T-cell (primary cell): ENCODE measurements at places on chromosomes 16 and 17.

- DNase-seq, result no peak
- H3K27me3 ChIP-seq, result no peaks in the 10 kb centered on the region
- peaks cover 19% of the 10 kb centered on the region for H3K4me1 ChIP-seq
- peaks cover 40% of the 10 kb centered on the region for H3K36me3 ChIP-seq
These were observed 13.3 kb downstream of the GGA2 start for GRCh38 chr16:23496821-23497542.

DNA sequence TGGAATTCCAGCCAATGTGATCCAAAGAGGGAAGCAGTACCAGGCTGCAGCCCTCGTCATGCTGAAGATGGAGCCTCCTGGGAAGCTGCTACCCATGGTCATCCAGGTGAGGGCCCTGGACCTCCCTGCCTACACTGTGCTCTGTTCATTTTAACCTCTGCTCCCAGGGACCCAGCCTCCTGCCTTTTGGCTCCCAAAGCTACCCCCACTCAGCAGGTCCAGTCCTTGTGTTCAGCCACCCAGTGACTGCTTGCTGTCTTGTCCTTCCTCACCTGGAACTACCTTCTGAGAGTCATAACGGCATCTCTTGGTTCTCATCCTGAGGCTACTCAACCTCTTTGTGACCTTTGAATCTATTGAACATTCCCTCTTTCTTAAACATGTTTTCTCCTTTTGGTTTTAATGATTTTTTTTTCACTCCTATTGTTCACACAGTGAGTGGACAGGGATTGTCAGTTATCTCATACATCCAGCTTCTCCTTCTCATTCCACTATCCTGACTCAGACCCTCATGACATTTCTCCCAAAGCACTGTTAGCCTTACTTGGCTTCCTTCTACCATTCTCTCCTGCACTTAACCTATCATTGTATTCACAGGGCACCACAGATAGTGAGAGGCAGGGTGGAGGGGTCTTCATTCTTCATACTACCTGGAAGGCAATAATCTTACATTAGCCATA lies 53.3 kb downstream of the GOSR1 start:
- no peak for DNase-seq
- H3K4me3 ChIP-seq, result no peak overlapping the region
- H3K4me1 ChIP-seq, result no peaks in the 10 kb centered on the region
- H3K27me3 ChIP-seq, result no peaks in the 10 kb centered on the region

DNA sequence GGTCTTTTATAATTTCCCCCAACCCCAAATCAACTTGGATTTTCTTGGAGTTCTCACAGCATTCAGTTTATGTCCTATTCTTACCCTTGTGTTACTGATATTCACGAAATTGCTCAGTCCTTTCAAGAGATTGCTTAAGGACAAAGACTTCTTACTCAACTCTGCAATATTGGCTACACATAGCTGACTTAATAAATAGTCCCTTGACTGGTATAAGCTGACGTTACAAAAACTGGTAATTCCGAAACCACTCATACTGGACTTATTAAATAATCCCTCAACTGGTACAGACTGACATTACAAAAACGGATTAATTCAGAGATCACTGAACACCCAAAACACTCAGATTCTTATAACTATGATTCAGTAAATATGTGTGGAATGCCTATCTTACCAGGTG lies 860 bp downstream of the TIGD7 start:
- H3K27ac ChIP-seq, result no peak overlapping the region
- no peak for DNase-seq
- peaks cover 18% of the 10 kb centered on the region for H3K36me3 ChIP-seq
- no peaks in the 10 kb centered on the region for H3K27me3 ChIP-seq
- no peak overlapping the region for H3K4me3 ChIP-seq
- H3K4me1 ChIP-seq, result peaks cover 5% of the 10 kb centered on the region

DNA sequence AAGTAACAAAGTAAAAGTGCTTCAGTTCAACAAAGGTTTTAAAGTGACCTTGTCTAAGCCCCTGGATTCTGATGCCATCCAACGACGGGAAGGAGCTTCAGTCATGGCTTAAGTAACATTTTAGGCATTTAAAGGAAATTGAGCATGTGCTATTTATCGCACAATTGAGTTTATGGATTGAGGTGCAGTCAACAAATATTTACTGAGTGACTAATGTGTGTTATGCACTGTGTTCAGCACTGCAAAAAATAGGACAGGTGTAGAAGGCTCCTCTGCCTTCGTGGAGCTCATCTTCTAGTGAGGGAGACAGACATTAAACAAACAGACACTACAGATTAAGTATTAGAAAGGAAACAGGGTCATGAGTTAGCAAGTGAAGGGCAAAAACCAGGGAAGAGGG lies 12.5 kb downstream of the TMIGD1 start:
- no peak for DNase-seq
- H3K4me1 ChIP-seq, result peaks cover 15% of the 10 kb centered on the region
- no peak overlapping the region for H3K27ac ChIP-seq
- no peaks in the 10 kb centered on the region for H3K27me3 ChIP-seq

DNA sequence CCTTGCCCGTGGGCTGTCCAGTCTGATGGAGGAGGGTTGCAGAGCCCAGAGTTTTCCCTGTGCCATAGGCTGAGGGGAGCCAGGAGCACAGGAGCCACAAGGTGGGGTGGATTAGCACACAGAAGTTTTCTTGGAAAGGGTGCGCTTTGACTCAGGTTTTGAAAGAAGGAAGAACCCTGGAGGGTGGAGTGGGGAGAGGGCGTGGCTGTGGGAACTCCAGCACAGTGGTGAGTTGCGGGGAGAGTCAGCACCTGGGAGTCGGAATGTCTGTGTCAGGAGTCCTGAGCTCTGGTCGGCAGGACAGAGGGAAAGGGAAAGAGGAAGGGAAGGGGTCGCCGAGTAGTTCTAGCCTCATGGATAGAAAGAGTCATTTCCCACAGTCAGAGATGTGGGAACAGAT lies 8.9 kb upstream of the KRT14 start:
- no peak overlapping the region for H3K27ac ChIP-seq
- H3K36me3 ChIP-seq, result no peaks in the 10 kb centered on the region
- peaks cover 36% of the 10 kb centered on the region for H3K27me3 ChIP-seq
